ENCODE measurements at places on chromosomes 2 and 18.

GRCh38 chr18:63150942-63151421 lies 168.6 kb downstream of the BCL2 start:
- no peak for DNase-seq

DNA sequence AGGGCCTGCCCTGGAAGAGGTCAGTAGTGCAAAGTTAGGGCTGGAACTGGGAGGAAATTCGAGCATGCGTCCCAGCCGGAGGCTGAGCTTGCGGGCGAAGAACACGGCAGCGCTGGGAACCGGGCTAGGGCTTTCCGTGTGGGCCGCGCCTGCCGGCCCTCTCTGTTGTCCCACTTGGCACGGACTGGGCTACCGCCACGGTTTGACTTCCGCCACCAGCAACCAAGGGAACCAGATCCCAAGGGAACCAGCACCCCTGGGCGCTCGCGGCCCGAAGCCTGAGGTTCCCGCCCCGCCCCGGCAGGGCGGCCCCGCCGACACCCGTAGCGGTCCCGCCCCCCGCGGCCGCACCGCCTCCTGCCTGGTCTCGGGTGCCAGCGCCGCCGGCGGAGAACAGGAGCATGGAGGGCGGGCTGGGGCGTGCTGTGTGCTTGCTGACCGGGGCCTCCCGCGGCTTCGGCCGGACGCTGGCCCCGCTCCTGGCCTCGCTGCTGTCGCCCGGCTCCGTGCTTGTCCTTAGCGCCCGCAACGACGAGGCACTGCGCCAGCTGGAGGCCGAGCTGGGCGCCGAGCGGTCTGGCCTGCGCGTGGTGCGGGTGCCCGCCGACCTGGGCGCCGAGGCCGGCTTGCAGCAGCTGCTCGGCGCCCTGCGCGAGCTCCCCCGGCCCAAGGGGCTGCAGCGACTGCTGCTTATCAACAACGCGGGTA lies at the start of gene SPR:
Gene SPR, plus strand, starts transcription at position 377 of the 708 bp plus-strand sequence. Its CDS starts 25 bp downstream, at position 402.
- DNase-seq: peak; percentile 61

- no peak for DNase-seq
Observed at GRCh38 chr2:237182422-237183123, 96.9 kb downstream of the COPS8 start.

DNA sequence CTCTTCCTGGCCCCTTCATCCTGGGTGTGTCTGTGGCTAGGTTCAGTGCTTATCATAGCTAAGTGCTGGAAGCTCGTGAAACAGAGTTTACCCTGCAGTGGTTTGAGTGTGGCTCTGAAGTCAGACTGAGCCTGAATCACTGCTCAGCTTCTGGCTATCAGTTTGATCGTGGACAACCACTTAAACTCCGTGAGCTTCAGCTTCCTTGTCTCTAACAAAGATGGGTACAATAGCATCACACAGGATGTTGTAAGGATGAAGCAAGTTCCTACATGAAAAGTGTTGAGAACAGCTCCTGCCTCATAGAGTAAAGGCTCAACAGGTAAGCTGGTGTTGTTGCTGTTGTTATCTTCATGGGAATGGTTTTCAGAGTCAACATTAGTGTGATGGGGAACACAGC lies 210.3 kb downstream of the CLIP4 start:
- no peak for DNase-seq

DNA sequence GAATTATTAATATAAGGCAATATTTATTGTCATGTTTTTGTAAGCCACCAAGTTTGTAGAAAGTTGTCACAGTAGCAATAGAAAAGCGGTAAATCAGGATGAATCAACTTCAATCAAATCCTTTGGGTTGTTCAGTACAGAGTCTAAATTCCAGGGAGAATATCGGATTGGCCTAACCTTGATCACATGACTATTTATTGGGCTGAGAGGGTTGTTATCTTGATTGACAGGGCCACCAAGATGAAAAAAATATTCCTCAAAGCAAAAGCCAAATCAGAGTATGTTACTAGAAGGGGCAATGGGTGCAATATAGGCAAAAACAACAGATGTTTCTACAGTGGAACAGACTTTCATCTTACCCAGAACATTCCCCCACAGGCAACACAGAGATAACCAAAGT lies 270.0 kb downstream of the METTL4 start:
- no peak for DNase-seq

- no peak for DNase-seq
Observed at GRCh38 chr18:37266290-37266689, 299.3 kb downstream of the CELF4 start.

DNA sequence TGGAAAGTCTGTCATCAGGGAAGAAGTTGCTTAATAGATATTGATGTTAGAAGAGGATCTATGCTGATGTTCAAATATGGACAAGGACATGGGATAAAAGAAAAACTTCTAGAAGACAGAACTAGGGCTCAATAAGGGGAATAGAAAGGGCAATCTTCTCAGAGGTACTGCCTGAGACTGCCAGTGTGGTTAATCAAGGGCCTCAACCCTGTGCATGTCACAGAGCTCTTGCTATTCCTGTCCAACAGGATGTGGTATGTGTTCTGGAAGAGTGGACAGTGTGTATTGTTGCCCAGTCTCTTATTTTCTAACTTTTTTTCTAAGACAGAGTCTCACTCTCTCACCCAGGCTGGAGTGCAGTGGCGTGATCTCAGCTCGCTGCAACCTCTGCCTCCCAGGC lies 27.8 kb upstream of the RNF125 start:
- no peak for DNase-seq

DNA sequence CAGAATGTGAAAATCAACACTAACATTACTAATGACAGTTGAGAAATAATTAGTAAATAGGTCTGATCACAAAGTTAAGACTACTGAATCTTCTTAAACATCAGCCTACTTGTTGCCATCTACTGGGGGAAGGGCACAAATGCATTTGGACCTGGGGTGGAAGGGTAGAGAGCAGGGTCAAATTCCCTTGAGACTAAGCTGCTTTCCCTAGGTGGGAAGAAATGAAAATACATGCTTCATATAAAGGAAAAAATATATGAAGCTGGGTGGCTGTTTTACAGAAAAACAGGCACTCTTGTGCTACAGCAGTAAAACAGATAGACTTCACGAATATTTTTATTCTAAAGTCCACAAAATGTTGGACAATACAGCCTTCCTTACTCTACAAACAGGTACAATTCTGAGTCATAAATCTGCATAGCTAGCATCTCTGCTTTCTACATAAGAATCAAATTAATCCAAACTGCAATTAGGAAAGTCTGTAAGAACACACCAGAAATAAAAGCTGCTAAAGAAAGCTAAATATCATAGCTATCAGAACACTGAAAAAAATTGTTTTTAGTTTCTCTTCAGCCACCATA lies 10.9 kb downstream of the TRIP12 start:
- peak; percentile 40 for DNase-seq

GRCh38 chr2:44531289-44531688 lies 169.5 kb downstream of the CAMKMT start:
- DNase-seq: no peak

DNA sequence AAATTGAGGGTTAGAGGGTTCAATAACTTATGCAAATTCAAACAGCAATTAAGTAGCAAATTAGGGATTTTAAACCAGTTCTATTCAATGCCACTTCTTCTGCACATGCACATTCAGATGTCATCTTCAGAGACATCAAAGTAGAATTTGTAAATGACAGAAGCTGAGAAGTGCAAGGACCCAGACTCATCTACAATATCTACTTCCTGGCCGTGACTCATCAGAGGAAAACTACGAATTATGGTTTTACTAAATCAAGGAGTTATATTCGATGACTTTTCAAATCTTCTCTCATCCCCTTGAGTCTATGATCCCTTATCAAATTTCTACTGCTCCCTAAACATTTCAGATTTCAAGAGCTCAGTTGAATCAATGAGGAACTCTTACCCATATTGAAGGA lies 20.0 kb upstream of the STAT4 start:
- peak; percentile 27 for DNase-seq

DNA sequence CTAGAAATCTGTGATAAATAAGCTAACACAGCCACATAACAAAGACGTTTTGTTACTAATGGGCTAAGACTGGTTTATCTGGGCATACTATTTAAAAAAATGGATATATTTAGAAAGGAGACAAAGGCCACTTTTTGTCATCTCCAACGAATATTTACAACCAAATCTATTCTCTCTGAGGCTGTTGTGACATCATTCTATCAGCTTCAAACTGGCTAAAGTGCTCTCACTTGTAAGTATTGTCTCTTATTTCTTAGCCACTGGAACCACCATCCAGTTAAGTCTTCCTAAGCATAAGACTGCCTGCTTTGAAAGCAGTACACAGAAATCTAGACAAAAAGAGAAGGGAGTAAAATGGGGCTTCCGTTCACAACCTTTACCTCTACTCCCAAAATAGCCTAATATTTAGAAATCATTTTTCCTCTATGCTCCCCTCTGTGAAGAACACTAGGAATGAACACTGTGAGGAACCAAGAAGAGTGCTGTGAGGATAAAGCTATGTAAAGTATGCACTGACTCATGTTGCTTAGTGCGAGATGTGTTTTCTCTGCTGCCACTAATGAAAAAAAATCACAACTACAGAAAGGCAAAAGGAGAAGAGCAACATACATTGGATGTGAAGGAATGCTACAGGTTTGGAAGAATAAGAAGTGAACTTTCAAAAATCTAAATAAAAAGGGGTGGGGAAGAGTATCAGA lies 264.1 kb downstream of the EXOC6B start:
- no peak for DNase-seq

DNA sequence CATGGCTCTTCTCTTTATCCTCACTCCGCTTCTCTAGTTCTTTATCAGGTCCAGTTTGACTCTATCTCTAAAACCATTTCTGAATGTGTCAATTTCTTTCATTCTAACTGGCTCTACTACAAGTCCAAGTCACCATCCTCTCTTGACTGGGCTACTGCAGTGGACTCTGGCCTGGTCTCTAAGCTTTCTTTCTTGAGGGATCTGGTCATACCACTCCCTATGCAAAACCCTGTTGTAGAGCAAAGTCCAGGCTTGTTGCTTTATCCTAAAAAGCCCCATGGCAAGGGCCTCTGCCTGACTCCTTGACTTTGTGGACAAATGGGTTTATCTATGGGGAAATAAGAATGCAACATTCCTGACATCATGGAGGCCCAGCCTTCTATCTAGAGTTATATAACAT lies 87.1 kb downstream of the BCL2L11 start:
- DNase-seq: no peak

DNA sequence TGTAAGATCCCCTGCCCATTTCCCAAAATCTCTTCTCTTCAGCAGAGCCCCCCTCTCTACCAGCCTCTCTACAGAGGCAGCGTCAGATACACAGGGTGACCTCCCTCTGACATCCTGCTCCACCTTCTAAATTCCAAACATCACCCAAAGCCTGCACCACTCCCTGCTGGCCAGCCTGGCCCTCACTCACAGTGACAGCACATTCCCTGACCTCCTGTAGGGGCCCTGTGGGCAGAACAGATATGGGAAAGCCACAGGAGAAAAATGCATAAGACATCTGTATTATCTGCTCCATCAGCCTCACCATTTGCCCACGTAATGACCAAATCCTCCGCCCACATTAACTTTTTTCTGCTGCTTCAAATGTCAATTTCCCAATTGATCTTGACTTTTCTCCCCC lies 40.6 kb downstream of the TRABD2A start:
- no peak for DNase-seq

- DNase-seq: no peak
Observed at GRCh38 chr2:129441610-129442009, 537.9 kb upstream of the RAB6C start.

- no peak for DNase-seq
Observed at GRCh38 chr2:6879011-6879410, 1.4 kb downstream of the RSAD2 start.

- DNase-seq: no peak
Observed at GRCh38 chr18:40413160-40413559, 1541.9 kb upstream of the PIK3C3 start.

- DNase-seq: no peak
Observed at GRCh38 chr2:43513216-43513615, 82.6 kb downstream of the THADA start.

DNA sequence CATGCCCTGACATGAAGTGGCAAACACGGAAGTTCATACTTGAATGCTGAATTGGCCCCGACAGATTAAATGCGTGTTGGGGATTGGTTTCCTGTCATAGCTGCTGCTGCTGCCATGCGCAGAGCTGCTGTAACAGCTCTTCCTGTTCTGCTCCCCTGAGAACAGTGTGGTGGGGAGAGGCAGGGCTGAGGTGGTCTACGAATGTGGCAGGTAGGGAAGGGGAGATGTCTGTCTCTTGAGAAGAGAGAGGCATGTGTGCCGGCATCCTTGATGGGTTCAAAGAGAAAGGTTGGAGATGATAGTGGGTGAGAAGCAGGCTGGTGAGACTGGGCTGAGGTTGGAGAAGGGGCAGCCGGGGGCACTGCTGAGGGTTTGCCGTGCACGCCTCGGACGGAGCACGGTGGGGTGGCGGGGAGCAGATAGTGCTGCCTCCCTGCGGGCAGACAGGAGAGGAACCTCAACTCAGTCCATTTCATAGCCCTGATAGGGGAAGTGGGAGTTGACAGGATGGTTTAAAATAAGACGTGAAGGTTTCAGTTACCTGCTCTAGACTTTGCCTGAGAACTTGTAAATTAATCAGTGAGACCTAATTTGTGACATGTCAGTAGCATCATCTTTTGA lies 46.1 kb downstream of the TMEM185B start:
- DNase-seq: peak; percentile 84

GRCh38 chr18:47264308-47264700 lies 12.8 kb upstream of the SKOR2 start:
- no peak for DNase-seq

GRCh38 chr18:2104620-2105462 lies 466.5 kb downstream of the METTL4 start:
- peak; percentile 41 for DNase-seq

GRCh38 chr2:50065835-50066234 lies 911.5 kb upstream of the FSHR start:
- no peak for DNase-seq

DNA sequence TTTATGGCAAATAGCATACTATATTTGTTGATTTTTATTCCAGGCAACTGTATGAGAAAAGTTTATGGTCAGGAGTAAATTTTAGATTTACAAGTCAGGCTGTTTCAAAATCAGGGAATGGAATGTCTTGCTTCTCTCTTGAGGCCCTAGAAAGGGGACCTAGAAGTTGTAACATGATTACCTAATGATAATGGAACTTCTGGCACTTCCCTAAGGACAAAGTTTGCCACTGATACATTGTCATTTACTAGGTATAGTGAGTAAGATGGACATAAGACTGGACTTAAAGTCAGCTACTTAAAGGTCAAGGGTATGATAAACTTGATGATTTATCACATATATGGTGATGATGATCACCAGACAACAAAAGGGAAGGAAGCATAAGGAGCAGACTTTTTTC lies 103.3 kb upstream of the VRK2 start:
- DNase-seq: no peak

All from CD4-positive, alpha-beta T cell treated with Interleukin-6 for 4 hours (primary cell).